ENCODE measurements at places on chromosomes 11 and 22.

GRCh38 chr11:77074205-77074604, 7.4 kb downstream of the CAPN5 start:
- no peak for DNase-seq

DNA sequence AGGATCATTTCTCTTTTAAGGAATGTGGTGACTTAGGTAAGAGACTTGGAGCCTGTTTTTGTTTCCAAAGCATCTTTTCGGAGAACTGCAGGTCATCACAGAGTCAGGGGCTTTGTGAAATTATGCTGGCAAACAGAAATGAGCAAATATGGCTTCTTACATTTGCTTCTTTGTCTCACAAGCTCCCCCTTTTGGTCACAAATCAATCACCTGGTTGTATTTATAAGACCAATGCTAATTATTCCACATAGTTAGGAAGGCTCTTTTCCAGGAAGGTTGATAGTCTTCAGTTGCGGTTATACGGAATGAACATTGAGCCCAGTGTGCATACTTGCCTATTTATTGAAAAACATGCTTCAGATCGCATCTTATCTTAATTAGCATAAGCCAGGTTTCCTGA, 34.6 kb upstream of the CEP126 start:
- no peak for DNase-seq

- DNase-seq, result no peak
Measured at GRCh38 chr11:43217849-43218248, 93.9 kb upstream of the API5 start.

- DNase-seq, result no peak
Measured at GRCh38 chr11:2736577-2737225, 36.9 kb upstream of the KCNQ1OT1 start.

- DNase-seq, result peak; percentile 60
Measured at GRCh38 chr22:36301384-36301828, 48.5 kb downstream of the APOL1 start.

DNA sequence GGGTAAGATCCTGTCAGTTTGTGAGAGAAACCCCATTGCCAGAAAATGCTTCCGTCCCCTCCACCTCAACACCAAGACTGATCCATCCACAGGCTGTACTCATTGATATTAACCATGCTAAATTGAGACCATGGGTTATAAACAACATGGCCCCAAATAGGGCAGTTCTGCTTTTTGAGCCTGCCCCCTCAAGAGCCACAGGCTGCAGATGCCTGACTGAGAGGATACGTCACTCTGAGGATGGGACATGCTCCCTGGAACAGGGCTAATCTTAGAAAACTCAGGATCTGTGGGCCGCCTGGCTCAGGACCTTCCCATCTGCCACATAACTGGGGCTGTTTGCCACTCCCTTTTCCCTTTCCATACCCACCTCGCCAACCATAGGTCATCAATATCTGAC, 99.8 kb downstream of the MICAL2 start:
- DNase-seq, result no peak

DNA sequence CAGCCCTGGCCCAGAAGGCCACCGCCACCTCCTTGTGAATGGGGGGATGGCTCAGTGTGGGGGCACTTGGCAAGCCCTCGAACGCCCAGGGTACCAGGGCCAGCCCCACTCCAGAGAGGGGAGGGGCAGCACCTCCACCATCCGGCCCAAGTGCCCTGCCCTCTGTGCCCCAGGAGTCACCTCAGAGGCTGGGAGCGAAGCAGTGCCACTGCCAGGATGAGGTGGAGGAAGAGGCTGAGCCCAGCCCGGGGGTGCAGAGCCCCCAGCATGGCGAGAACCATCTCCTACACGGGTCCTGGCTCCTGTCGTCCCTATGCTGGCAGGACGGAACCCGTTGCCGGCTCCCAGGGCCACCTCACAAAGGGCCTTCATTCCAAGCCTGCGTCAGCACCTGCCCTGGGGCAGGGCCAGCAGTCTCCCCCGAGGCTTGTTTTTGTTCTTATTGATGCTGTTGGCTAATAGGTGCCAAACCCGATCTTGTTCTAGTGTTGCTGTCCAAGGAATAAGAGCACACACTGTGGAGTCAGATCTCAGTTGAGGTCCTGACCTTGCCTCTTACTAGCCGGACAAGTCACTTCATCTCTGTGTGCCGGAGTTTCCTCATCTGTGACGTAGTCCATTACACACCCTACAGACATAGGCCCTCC, at the start of gene FREY1:
TSS of gene FREY1 (minus strand) at position 307 of the 647 bp plus-strand sequence. CDS start at position 281, 26 bp downstream.
- DNase-seq, result no peak

DNA sequence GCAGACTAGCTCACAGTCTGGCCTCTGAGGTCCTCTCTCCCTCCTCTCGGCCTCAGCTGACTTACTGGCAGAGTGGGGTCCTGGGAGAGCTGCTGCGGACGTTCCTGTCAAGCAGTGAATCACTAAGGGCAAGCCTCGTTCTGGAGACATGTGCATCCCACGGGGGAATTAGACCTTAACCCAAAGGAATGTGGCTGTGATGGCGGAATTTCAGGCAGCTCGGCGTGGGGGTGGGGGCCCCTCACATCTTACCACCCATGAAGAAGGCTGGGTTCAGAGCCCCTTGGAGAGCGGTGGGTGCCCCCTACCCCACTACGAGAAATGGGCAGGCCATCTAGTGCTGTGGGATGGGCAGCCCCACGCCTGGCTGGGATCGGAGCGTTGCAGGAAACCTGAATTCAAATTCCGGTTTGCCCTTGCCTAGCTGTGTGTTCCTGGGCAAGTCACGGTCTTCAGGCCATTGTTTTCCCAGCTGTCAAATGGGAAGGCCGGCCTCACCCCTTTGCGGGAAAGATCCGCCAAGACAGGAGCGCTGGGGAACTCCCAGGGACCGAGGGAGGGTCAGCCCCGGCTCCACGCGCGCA, 554 bp downstream of the LRRC32 start:
- no peak for DNase-seq

- no peak for DNase-seq
Measured at GRCh38 chr22:50447576-50448551, 27.0 kb downstream of the SBF1 start.

All from stimulated activated naive B cell treated with anti-CD40 and anti-IgM and Interleukin-4, amounts not matched to agents 10 μg/mL and 1 μg/mL and 100 μg/mL, for 72 hours (primary cell).